ENCODE measurements at places on chromosomes 6 and 20.

DNA sequence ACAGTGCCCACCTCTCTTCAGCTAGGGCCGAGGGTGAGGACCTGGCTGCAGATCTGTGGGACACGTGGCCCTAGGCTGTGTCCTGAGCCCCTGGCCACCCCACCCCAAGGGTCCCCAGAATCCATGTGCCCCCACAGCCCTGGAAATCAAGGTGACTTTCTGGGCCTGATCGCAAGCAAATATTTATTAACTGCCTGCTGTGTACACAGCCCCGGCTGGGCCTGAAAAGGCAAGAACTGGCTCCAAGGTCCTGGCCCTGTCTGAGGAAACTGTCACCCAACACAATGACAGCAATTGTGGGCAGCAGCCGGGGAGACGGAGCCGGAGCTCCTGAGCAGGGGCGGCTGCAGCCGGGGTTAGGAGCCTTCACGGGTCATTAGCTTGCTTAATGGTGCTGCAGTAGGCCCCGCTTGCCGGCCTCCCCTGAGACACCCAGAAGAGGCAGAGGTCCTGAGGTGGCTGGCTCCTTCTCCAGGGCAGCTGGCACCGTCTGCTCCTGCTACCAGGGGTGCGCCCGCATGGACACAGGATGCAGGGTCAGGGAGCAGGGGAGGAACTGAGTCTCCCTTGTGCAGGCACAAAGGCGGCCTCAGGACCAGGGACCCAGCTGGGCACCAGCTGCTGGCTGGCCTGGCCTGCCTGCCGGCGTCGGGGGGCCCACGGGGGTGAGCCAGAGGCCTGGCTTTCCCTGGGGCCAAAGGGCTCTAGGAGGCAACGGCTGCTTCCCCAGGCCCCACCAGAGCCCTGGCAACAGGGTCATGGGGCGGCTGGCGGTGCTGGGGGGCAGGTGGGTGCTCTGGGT lies 24.1 kb downstream of the NPEPL1 start:
- DNase-seq = no peak

DNA sequence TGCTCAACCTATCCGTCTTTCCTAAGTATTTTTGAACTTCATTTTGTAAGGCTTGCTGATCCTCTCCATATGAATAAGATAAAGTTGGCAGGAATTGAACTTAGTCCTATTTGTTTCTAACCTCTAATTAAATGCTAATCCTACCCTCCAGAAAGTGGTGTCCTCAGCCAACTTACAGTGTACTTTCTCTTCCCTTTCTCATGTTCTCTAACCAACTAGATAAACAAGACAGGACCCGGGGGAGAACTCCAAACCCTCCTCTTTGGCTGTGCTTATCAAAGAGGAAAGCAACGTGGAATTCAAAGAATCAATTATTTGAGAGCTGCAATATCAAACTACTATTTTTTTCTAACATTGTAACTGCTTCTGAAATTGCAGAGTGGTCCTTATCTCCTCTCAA lies 56.5 kb upstream of the NRSN1 start:
- DNase-seq = no peak

DNA sequence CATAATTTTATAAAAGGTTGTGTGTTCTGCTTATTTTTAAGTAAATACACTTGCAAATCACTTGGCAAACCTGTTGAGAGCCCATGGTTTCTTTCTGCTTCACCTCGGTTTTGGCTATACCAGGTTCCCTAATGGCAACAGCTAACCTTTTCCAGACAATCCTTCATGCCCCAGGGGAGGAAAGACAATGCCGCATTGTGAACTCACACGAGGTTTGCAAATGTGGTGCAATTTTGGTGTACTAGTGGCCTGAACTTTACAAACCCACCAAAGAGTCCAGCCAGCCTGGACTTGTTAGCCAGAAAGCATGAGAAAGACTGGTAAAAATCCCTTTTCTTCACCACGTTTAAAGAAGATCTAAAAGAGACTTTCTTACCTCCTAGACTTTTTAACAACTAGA lies 84.8 kb upstream of the SOX4 start:
- DNase-seq = no peak

GRCh38 chr6:36717871-36718540 lies 20.4 kb downstream of the RAB44 start:
- DNase-seq = no peak

GRCh38 chr6:148747471-148748165 lies 788 bp downstream of the UST start:
- DNase-seq = no peak

DNA sequence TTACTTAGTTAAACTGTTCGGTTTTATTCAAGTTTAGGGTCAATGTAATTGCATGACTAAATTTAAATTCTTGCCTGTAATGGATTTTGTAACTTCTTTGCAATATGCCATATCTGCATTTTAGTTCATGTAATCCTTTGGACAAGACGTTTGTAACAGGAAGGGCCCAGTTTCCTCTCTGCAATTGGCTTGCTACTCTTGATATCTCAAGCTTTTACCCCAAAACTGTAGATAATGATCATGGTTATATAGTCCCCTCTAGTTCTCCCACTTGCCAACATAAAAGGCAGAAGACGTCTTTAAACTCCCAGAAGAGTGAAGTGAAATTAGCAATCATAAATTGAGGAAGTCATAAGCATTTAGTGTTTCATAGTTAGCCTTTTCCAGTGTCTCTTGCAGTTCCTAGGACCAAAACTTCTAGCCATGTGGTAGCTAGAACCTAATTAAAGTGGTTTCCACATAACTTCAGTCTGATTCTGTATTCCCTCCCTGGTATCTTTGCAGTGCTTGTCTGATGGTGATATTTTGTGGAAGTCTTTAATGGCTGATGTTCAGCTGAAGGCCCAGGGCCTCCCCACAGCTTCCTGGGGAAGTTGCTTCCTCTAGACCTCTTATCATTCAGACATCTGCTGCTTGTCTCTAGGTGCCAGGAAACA lies 117.8 kb upstream of the SUPT3H start:
- DNase-seq = no peak

GRCh38 chr6:139248911-139249310 lies 42.9 kb downstream of the TXLNB start:
- no peak for DNase-seq

All from caudate nucleus (tissue), 63 donors.